ENCODE measurements at places on chromosomes 1 and 21.

- DNase-seq, result no peak
Measured at GRCh38 chr1:200379940-200380588, 29.8 kb downstream of the ZNF281 start.

- no peak for DNase-seq
Measured at GRCh38 chr1:15724949-15725880, 10.8 kb upstream of the SLC25A34 start.

DNA sequence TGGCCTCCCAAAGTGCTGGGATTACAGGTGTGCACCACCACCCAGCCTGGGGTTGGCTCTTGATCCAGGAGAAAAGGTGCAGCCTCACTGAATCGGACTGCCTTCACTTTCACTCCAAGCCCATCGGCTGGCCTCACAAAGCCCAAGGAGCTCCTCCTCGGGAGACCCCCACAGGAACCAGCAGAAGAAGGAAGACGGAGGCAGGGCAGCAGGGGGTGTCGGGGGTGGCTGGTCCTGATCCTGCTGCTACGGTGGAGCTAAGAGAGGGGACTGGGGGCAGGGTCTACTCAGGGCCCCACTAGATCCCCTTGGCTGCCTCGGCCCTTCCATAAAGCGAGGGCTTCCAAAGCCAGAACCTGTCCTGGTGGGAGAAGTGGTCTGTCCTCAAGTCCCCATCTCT, 93.9 kb downstream of the STUM start:
- no peak for DNase-seq

DNA sequence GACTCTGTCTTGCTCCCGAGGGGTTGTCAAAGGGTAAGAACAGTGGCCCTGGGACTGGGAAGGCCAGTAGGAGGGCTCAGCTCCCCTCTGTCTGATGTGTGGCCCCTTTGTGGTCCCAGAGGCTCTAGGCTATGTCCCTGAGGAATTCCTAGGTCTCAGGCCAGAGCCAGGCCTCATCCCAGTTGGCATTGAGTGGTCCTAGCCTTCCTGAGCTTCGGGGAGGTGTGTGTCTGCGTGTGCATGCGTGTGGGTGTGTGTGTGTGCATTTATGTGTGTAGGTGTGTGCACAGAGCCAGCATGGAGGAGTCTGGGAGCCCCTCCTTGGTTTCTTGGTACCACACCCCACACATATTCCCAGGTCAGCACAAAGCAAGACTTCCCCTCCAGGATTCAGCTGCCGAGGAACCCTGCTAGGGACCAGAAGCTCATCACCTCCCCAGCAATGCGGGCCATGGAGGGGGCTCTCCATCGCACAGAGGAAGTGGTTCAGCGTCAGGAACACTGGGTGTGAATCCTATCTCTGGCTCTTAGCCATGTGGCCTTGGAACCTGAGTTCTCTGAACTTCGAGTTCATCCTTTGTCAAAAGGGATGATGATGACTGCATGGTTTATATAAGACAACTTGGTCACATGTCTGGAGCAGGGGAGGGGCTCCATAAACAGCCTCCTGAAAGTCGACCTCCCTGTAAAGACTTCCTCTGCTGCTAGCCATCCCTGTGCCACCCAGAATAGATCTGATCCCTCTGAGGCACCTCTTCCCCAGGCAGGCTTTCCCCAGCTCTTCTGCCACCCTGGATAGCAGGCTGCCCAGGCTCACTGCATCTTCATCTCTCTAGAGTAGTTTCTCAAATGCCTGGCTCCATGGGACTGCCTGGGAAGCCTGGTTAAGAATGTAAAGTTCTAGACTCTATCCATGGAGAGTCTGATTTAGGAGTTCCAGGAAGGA, 8.3 kb upstream of the EPS8L3 start:
- no peak for DNase-seq

DNA sequence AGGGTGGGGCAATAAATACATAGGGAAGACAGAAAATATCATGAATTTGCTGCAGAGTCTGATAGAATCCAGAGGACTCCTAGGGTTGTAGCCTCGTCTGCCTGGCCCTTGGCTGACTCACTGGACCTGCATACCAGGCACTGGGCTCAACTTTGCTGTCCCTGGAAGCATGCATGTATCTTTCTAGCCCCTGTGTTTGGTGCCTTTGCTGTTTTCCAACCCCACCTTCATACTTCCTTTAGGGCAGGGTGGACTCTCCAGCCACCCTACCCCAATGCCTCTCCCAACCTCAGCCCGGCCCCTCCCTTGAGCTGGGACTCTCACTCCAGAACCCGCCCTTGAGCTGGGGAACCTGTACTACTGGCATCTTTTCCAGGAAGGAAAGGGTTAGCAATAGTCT, 1.2 kb downstream of the RAB25 start:
- no peak for DNase-seq

DNA sequence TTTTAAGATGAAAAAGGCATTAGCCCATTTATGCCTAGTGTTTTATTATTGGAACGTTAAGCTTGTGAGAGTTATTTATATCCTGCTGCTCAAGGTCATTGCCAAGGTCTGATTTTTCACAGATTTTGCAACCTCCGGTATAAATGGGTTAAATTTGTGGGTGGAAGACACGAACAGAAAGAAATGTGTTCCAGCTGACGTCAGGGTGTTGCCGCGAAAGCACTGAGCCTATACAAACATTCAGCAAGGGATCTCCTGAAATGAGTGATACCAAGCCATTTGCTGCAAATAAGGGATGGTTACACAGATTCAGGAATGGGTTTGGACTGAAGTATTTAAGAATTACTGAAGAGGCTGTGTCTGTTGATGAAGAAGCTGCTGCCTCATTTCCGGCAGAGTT, 32.2 kb downstream of the TMED5 start:
- no peak for DNase-seq

DNA sequence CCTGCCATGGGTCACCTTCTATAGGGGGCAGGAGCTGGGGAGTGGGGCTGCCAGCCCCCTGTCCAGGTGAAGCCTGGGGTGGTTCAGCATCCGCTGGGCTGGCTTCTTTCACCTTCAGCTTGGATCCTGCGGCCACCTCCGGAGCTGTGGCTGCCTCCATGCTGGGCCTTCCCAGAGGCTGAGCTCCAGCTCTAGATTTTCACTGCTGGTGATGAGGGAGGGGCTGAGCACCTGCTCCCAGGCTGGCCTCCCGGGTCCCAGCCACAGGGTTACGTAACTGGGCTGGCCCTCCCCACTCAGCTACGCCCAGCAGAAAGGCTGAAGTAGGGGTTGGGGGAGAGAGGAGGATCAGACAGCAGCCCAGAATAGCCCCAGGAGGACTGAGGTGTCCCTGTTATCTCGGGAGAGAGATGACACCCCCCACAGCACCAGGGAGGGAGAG, at the start of gene MYBPHL:
Gene MYBPHL, minus strand, starts transcription at position 180 of the 442 bp plus-strand sequence. Its CDS starts 20 bp downstream, at position 160.
- DNase-seq, result no peak

DNA sequence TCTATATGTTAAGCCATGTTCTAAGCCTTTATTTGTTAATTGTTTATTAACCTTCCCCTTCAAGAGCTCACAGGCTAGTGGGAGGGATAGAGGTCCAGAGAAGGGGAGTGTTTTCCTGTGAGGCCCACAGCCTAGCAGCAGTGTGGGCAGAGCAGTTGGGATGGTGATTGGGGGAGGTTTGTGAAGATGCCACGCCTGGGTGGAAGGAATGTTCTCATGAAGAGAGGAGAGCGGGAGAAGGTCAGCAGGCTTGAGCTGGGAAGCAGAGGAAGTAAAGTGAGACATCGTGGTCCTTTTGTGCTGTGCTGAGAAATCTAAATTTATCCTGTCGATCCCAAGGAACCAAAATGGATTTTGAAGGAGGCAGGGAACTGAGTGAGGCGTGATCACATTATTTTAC, 42.6 kb downstream of the TRAPPC10 start:
- DNase-seq, result no peak

GRCh38 chr1:30451532-30452125, 271.8 kb downstream of the MATN1 start:
- DNase-seq, result no peak

DNA sequence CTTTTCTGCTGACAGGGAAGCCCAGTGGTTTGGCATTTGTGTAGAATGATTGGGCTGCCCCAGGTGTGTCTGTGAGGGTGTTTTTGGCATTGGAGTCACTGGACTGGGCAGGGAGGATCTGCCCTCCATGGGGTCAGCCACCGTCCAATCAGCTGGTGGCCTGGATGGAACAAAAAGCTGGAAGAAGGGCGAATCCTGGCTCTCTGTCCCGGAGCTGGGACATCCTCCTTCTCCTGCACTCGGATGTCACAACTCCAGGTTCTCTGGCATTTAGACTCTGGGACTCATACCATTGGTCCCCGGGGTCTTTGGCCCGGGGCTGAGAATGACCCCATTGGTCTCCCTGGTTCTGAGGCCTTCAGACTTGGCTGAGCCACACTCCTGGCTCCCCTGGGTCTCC, 11.2 kb downstream of the SPSB1 start:
- DNase-seq, result no peak

GRCh38 chr1:216788671-216789070, 65.4 kb upstream of the ESRRG start:
- DNase-seq, result no peak

DNA sequence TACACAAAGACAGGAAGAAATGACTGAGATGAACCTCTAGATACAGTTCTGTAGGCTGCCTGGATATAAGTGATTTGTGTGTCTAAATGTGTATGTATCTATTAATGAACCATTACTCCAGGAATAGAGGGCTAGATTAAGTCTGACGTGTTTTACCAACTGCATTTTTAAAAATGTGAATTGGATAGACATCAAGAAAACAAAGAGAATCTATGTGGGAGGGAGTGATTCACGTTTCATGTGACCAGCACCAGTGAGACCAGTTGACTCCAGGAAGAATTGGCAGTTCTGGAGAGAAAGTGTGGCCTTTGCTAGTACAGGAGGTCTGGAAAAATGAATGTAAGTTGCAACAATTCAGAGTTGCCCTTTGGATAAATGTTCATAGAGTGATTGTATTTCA, 53.4 kb upstream of the RGS21 start:
- DNase-seq, result no peak

DNA sequence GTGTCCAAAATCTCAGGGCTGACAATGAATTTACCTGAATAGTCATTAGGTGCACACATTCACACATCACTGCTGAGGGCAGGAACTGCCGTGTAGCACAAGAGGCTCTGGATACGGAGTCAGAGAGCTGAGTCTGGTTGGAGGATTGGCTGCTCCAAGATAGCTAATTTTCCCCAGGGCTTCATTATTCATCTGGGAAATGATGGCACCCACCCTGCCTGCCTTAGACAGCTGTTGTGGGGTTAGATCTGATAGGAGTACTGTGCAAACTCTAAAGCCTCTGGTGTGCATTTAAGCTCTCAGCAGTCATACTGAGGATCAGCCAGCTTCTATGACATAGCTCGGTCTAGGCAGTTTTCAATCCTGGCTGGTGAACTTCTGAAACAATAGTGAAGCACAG, 67.0 kb downstream of the LMX1A start:
- DNase-seq, result no peak

DNA sequence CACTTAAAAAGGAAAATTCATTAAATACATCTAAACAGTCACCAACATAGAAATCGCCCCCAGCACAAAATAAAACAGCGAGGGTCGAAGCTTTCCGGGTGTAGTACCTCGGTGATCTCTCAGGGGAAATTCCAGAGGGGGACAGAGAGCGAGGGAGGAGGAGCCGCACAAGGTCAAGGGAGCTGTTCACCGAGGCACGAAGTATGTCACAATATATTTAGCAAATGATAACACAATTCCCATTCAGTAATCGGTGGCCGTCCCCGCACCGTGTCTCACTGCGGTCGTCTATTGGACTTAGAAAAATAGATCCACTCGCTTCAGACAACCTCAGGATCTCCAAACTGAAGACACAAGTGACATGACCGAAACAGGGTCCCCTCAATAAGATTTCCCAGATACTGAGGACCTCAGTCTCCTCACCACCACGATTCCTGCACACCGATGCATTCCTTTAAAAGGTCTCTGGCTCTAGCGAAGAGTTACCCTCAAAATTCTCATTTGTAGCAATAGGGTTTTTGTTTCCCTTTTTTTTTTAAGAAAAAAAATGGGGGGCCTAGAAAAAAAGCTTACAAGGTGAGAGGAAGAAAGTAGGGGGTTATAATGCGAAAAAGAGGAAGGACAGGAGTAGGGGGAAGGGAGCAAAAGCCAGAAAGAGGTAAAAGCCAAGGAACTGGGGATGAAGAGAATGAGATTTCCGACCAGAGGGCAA, 1.1 kb downstream of the LPGAT1 start:
- no peak for DNase-seq

- DNase-seq, result no peak
Measured at GRCh38 chr21:17823846-17824245, 4.7 kb upstream of the C21orf91 start.

GRCh38 chr1:89539128-89539527, 14.5 kb downstream of the LRRC8B start:
- DNase-seq, result no peak

DNA sequence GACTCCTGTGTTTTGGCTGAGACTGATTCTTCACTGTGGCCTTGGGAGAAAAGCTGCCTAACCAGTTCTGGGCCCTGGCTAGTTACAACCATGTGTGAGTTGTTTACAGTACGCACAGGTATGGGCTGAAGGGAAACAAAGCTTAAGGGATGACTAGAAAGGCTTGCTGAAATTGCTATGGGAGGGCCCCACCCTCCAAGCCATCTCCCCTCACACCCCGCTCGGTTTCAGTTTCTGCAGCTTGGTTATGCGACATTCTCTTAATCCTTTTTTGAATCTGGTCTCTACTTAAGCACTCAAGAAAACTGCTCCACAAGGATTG, 43.1 kb downstream of the PBX1 start:
- DNase-seq, result no peak

Data from cortex of kidney (tissue), 1 donor.